Inflammatory macrophage (primary cell): ENCODE measurements at places on chromosomes 6 and 20.

DNA sequence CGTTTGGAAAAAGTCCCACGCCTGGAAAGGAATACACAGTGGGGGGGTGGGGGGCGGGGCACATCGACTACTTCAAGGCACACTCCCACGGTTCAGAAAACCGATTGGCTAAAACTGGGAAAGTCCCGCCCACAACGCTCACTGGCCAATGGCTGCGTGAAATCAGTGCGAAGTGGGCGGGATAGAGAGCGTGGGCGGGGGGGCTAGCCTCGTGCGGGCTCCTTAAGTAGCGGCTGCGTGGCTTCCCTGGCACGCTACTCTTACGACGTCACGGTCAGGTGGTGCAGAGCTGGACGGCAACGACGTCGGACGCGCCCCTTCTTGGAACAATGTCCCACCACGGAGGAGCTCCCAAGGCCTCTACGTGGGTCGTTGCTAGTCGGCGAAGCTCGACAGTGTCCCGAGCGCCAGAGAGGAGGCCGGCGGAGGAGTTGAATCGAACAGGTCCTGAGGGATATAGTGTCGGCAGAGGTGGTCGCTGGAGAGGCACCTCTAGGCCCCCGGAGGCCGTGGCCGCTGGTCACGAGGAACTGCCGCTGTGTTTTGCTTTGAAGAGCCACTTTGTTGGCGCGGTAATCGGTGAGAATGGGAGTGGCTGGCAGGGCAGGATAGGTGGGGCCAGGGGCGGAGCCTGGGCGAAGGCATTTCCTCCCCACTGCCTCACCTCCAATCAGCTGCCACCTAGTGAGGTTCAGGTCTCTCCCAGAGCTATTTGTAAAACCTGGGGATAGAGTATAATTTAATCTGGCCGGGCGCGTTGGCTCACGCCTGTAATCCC is at the start of gene DDX43:
Gene DDX43 (plus strand): TSS at position 252 of the 778 bp plus-strand sequence. CDS start 78 bp downstream, at position 330.
- DNase-seq = peak; percentile 43

DNA sequence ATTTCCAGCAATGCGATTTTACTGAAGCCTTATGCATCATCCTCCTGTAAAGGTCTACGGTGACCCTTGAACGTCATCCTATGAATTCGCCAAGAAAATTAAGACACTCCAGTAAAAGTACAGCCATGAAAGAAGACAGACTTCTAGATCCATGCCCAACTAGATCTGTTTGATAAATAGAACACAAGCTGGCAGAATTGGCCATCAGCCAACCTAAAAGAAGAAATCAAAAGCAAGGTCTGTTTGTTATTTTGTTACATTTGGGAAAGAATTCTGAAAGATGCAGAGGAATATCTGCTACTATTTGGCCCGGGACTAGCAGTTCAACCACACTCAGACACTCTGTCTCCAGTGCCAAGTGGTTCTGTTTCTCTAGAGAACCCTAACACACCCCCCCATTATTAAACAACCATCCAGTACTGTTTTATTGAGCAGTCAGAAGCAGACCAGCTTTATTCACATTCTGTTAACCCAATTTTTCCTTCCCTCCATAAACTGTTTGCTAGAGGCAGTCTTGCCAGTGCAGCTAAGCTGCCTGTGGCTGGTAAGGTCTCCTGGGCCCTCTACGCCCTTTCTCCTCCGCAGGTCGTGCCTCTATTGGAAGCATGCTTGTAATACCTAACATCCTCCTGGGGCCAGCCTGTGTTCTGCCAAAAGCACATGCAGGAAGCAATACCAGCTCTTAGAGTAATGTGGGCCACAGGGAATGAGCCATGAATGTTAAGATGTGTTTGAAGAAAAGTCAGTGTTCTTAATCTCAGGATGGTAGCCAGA is 30.7 kb downstream of the LY86 start:
- DNase-seq = no peak

GRCh38 chr20:42435230-42435629 is 754.5 kb downstream of the PTPRT start:
- no peak for DNase-seq

DNA sequence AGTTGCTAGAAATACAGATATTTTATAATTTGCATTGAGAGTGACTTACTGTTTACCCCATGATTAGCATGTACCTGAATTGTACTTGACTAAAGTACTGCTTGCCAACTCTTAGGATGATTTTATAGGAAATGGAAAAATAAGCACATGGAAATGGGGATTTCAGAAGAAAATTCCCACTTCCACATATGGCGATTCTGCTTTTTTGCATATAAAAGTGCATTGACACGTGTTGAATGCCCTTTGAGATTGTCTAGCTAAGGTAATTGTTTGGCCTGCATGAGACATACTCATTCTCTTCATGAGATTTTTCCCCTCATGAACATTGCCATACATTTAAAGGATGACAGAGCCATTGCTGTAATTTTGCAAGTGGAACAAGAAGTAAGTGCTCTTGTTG is 10.1 kb downstream of the TAB2 start:
- DNase-seq = no peak

GRCh38 chr6:147075381-147075780 is 128.8 kb upstream of the STXBP5 start:
- DNase-seq = no peak

- no peak for DNase-seq
These were observed 8.8 kb downstream of the SYNJ2 start for GRCh38 chr6:157990321-157991066.

DNA sequence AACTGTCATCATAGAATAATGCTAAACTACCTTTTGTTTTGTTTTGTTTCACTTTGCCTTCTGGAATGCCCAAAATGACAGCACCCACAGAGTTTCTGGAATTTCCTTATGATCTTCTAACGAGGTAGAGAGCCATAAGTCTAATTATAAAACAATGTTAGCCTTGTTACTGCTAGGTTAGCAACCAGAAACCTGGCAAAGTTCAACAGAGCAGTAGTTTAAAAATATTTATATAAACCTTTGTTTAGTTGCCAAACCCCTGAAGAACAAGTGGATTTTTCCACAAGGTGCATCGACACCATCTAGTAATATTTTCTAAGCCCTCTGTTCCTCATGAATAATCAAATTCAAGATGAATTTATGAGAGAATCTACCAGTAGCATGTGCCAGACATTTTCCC is 27.6 kb upstream of the IPCEF1 start:
- no peak for DNase-seq

DNA sequence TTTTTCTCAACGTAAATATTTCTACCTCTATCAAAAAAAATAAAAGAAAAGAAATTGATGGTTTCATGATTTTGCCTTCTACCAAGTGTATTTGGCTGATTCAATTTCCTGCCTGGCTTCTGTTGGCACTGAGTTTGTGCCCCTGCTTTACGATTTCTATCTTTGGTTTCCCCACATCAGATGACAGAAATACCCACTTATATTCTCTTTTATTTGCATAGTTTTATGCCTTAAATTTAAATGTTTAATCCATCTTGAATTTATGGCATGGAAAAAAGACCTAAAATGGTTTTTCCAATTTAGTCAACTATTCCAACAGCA is 34.3 kb downstream of the RNF24 start:
- no peak for DNase-seq

GRCh38 chr20:33280775-33281174 is 2.2 kb upstream of the BPIFB1 start:
- no peak for DNase-seq

DNA sequence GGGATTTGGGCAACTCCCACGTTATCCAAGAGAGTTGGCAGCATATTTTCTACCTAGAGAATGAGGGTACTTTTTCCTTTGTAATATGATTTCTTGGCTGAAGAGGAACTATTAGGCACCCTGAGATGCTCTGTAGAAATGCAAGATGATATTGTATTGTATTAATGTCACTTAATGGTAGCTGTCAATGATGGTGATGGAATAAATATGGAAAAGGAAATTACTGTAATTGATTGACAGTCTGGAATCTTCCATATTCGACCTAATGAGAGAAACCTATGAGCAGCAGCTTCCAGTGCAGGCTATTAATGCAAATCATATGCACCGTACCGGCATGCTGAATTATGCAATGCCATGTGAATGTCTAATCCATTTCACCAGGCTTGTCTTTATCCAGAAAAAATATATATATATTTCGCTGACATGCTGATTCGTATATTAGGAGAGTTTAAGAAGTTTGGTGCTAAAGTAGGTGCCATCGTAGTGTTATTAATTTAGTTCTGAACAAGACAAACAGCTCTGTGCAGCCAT is 494.2 kb upstream of the JARID2 start:
- no peak for DNase-seq

- DNase-seq = no peak
These were observed 2.1 kb upstream of the RPS12 start for GRCh38 chr6:132812255-132812732.

DNA sequence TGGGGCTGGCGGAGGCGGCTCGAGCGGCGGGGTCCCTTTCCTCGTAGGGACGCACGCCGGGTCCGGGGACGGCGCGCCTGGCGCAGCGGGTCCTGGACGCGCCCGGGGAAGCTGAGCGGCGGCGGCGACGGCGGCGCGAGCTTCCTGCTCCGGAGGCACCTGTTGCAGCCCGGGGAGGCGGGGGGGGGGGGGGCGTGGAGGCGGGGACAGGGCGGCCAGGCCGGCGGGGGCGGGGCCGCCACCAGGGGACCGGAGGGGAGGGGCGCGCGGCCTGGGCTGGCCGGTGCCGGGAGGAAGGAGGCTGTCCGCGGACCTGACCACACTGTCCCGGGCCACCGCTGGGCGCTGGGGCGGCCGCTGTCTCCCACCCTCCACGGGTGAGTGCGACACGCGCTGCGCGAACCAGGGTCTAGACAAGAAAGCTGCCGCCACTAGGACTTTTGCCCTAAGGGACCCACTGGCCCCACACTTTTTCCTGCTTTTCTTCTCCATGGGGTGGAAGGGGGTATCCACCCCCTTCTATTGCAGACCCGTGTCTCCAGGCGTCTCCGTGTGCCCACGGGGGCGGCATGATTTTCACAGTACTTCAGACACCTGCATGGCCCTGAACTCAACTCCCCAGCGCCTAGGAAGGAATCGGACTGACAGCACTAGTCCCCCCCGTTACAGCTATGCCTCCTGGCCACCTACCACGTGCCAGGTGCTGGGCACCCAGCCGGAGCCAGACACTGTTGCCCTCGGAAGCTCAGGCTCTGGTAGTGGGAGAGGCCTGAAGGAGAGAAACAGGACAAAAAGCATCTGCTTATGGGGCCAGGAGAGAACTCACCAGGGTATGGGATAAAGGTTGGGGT is at the start of gene NFATC2:
Gene NFATC2 (minus strand): TSS at position 149 of the 851 bp plus-strand sequence. CDS start 220 bp downstream, outside the sequence.
- no peak for DNase-seq

GRCh38 chr6:5464099-5464885 is 203.0 kb downstream of the FARS2 start:
- no peak for DNase-seq

DNA sequence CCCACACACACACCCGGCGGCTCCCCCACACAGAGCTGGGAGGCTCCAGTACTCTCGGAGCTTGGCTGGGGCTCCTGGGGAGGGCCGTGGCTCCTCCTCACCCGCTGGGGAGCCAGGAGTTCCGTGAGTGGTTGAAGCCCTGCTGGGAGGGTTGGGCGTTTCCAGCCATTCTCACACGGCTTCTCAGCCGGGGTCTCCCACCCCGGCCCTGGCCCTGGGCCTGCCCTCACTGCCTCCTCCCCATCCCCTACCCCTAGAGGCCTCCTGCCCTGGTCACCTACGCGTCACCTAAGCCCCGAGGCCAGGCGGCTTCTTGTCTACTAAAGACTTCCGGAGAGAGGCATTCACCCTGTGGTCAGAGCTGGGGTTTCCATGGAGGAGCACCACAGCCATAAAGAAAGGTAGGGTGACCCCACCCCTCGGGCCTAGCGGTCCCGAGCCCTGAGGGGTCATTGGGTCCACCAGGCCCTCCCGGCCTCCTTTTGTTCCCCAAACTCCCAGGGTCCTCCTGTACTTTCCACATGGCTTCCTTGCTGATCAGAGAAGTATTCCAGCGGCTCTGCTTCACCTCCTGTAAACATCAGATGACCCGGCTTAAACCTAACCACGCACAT is 99.3 kb downstream of the TTLL2 start:
- DNase-seq = no peak

- no peak for DNase-seq
These were observed 78.9 kb upstream of the HEY2 start for GRCh38 chr6:125670568-125670967.

DNA sequence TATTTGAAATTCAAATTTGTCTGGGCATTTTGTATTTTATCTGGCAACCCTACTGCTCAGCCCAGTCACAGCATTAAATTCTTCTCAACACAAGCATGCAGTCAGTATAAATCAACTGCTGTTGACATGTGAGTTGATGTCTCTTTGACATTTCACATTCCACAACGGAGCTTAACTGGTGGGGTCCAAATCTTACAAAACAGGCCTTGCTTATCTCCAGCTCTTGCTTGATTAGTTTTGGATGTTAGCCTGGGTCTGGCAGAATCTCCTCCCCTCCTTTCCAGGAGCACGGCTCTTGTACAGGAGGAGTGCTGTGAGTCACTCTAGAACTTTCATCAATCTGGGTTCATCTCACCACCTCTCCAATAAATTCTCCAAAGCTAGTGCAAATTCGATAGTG is 80.8 kb upstream of the PHACTR1 start:
- DNase-seq = no peak

- no peak for DNase-seq
These were observed 155.2 kb downstream of the FRK start for GRCh38 chr6:115905471-115905870.

DNA sequence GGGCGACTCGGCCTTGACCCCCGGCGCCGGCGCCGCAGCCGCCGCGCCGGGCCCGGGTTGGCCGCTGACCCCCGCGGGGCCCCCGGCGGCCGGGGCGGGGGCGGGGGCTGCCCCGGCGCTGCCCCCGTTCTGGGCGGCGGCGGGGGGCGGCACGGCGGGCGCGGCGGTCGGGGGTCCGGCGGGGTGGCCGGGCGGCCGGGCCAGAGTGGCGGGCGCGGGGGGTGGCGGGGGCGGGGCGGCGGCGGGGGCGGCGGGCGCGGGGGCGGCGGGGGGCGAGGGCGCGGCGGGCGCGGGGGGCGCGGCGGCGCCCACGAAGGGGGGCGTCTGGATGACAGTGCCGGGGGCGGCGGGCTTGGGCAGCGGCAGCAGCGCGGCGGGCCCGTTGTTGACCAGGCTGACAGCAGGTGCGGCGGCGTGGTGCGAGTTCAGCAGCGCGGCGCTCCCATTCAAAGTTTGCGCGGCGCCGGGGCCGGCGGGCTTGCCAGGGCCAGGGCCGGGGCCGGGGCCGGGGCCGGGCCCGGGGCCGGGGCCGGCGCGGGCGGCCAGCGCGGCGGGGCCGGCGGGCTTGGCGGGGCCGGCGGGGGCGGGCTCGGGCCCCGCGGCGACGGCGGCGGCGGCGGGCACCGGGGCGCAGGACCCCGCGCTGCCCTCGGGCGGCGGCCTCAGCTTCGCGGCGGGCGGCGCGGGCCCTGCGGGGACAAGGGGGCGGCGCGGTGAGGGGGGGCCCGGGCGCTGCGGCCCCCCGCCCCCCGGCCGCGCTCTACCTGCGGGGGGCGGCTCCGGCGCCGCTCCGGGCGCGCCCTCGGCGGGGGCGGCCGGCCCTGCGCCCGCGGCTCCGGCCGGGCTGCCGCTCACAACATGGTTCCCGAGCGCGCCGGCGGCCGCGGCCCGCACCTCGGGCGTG is 659 bp downstream of the TAF4 start:
- peak; percentile 7 for DNase-seq
